ENCODE measurements at places on chromosomes 12 and 14. TPM values are rescaled to one million over a fixed set of nuclear protein-coding genes. Genes with fewer than 3 reads are reported as not detected.

DNA sequence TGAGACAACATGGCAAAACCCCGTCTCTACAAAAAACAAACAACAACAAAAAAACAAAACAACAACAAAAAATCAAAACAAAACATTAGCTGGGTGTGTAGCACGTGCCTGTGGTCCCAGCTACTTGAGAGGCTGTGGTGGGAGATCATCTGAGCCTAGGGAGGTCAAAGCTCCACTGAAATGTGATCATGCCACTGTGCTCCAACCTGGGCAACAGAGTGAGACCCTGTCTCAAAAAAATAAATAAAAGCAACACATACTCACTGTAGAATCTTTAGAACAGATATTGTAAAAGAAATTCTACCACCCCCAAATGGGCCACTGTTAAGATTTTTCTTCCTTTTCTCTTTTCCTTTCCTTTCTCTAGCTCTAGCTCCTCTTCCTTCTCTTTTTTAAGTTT, 26.3 kb downstream of the SLC38A1 start:
- peaks cover 6% of the 10 kb centered on the region for H3K36me3 ChIP-seq
- no peak for DNase-seq
- no peak overlapping the region for H3K27ac ChIP-seq
- H3K4me3 ChIP-seq = no peak overlapping the region
- H3K27me3 ChIP-seq = no peaks in the 10 kb centered on the region

The TPH2 gene
- total RNA-seq = not detected

DNA sequence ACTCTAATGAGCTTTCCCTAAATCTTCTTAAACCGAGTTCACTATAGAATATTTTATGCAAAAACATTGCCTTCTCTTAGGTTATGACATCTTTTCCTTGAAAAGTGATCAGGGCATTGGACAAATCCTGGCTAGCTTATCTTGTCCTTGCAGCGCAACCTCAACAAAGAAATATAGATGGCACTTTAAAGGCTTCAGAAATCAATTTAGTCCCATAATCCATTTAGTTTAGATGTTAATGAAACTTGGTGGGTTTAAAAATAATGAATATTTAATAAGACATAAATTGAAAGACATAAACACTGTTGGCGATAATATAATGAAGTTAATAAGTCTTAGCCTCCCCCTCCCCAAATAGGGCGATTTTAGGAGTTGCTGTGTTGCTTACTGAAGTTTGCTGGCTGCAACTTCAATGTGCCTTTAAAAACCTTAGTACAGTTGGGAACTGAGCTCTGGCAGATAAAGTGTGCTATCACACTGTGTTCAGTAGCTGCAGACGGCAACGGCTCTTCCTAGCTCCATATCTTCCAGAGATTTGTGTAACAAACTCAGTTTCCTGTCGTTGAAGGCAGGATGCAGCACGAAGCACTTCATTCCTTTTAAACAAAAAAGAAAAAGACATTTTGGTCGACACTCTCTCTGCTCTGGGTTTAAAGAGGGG, 19.5 kb downstream of the PLXNC1 start:
- H3K36me3 ChIP-seq = no peaks in the 10 kb centered on the region
- DNase-seq = no peak
- H3K4me1 ChIP-seq = no peaks in the 10 kb centered on the region

- H3K4me3 ChIP-seq = no peak overlapping the region
- DNase-seq = no peak
- peaks cover 27% of the 10 kb centered on the region for H3K36me3 ChIP-seq
- H3K27ac ChIP-seq = no peak overlapping the region
- no peaks in the 10 kb centered on the region for H3K4me1 ChIP-seq
These were observed 156.4 kb downstream of the ESR2 start for GRCh38 chr14:64137657-64138290.

- no peaks in the 10 kb centered on the region for H3K36me3 ChIP-seq
- H3K27ac ChIP-seq = no peak overlapping the region
- no peak for DNase-seq
- H3K4me3 ChIP-seq = no peak overlapping the region
- H3K4me1 ChIP-seq = no peaks in the 10 kb centered on the region
These were observed 12.2 kb upstream of the C14orf180 start for GRCh38 chr14:104567141-104567956.

DNA sequence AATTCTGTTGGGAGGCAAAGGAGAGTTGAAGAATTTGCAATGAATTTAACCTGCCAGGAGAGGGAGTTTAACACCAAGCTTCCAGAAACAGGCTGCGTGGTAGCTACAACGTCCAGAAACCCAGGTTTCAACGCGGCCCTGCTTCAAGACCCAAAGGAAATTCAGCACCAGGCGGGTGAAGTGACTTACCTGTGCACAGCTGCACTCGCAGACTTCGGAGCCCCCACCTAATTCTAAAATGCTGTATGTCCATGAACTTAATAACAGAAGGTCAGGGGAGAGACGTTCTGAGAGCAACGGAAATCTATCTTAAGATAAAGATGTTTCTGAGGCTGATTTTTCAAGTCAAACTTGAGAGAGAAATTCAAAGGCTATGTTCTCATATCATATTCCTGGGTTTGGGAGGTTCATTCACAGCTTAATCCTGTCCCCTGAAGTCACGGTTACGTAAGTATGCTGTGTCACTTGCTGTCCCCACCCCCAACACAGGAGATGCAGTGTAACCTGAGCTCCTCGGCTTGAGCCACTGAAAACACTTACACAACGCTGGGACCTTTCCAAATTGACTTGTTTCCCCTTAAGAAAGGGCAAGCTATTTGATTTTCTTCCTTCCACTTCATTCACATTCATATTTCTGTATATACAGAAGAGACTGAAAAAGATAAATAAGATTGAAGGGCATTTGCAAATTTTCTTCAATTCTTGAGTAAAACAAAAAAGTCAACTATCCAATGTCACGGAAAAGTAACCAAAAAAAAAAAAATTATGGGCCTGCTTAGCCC, 22.7 kb downstream of the CLIP1 start:
- peaks cover 16% of the 10 kb centered on the region for H3K36me3 ChIP-seq
- peak overlapping the region; percentile 96 for H3K27ac ChIP-seq
- H3K27me3 ChIP-seq = no peaks in the 10 kb centered on the region

DNA sequence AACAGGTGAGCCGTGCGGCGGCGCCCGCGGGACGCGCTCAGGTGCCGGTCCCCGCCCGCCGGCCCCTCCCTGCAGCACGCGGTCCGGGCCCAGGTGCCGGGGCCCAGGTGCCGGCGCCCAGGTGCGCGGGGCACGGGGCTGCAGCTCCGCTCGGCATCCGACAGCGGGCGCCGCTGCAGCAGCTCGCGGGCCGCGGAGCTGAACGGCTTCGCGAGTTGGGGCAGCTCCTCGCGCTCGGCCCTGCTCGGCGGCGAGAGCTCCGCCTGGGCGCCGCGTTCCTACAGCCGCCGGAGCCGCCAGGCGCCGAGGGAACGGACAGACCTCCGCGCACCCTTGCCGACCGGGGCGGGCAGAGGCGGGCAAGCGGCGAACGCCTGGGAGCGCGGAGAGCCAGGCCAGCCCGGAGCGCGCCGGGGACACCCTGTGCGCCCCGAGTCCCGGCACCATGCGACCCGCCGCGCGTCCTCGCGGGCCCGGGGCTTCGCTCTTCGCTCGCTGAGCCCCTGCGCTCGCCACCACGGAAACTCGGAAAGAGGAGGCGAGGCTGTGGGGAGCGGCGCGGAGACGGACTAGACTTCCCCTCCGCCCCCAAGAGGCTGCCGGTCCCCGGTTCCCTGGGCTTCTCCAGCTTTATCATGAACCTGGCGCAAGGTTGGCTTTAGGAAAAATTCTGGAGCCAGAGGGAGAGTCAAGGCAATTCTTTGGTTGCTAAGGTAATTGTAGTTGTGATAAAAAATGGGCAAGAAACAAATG, at the start of gene RGS6:
Gene RGS6 (plus strand): TSS at position 201 of the 753 bp plus-strand sequence.
- peaks cover 9% of the 10 kb centered on the region for H3K4me1 ChIP-seq
- no peak for DNase-seq
- no peaks in the 10 kb centered on the region for H3K36me3 ChIP-seq

DNA sequence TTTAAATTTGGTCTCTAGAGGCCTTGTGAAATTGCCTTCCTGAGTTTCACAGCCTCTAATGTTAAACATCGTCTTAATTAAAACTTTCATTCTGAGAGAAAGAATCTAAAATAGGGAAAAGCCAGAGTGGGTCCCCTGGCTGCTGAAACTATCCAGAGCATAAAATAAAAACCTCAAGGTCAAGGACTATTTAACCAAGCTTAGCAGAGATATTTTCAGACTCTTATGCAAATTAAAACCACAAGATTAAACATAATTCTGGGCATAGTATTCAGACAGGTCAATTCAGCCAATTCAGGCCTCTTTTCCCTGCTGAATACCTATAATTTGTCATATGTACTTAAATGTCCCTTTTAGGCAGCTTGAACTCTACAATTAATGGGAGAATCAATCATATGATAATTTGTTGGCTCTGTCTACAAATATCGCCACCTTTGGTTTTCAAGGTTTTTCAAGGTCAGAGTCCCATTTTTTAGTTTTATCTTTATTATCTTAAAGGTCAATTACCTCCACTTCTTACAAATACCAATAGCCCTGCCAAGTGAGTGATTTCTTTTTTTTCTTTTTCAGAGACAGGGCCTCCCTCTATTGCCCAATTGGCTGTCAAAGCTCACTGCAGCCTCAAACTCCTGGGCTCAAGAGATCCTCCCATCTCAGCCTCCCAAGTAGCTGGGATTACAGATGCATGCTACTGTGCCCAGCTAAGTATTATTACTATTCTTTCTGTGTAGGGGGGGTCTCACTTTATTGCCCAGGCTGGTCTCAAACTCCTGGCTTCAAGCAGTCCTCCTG, 257.1 kb downstream of the PHLDA1 start:
- H3K27me3 ChIP-seq = no peaks in the 10 kb centered on the region
- no peak for DNase-seq
- no peak overlapping the region for H3K4me3 ChIP-seq
- H3K36me3 ChIP-seq = no peaks in the 10 kb centered on the region
- H3K4me1 ChIP-seq = no peaks in the 10 kb centered on the region
- no peak overlapping the region for H3K27ac ChIP-seq

The C12orf54 gene
- total RNA-seq = not detected

DNA sequence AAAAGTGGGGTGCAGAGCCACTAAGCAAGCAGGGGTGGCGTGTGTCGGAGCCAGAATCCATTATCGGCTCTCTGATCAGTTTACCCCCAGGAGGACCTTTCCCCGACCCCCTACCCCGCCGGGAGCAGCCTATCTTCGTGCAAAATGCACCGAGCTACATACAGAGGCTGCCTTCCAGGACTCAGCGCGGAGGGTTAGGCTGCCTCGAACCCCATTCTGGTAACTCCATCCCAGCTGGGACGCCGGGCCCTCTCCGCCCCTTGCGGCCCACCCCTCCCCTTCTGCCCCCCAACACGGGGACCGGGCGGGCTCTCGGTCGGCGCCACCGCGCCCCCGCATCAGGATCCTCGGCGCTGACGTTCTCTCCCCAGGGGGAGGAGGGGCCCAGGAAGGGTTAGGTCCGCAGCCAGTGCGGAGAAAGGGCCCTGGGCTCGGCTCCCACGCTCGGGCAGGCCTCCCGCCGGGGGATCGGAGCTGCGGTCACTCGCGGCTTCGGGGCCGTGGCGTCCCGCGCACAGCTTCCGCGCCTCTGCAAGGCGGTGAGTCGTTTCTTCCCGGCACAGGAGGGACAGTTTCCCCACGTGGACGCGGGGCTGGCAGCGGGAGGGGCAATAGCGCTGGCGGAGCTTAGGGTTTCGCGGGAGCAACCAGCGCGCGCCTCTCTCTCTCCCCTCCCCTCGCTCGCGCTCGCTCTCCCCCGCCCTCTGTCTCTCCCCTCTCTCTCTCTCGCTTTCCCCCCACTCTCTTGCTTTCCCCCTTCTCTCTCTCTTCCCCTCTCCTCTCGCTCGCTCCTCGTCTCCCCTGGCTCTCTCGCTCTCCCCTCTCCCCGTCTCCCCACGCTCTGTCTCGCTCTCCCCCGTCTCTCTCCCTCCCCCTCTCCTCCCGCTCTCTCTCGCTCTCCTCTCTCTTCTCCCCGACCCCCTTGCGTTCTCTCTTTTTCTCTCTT, 12.5 kb upstream of the MAP3K9 start:
- peaks cover 10% of the 10 kb centered on the region for H3K4me1 ChIP-seq
- H3K27me3 ChIP-seq = peaks cover 14% of the 10 kb centered on the region
- H3K27ac ChIP-seq = no peak overlapping the region
- peak overlapping the region; percentile 47 for H3K4me3 ChIP-seq
- DNase-seq = no peak
- H3K36me3 ChIP-seq = no peaks in the 10 kb centered on the region

GRCh38 chr14:55589171-55589570, 9.2 kb downstream of the KTN1 start:
- H3K27me3 ChIP-seq = no peaks in the 10 kb centered on the region
- H3K27ac ChIP-seq = no peak overlapping the region
- H3K4me3 ChIP-seq = no peak overlapping the region
- peaks cover 12% of the 10 kb centered on the region for H3K36me3 ChIP-seq
- peaks cover 65% of the 10 kb centered on the region for H3K4me1 ChIP-seq
- no peak for DNase-seq

DNA sequence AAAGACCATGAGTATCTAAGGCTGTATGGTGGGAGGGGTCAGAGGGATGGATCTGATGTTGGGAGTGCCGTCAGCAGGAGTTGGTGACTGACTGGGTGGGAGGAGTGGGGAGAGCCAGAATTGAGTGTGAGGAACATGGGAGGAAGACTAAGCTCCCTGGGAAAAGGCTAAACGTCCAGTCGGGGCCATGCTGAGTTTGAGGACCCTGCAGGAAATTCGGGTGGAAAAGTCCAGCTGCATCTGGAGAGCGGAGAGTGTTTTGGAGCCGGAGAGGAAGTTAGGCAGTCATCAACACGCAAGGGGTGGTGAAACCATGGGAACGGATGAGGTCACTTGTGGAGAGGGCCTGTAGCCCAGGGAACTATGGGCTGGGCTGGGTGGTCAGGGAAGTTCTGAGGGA, 60.9 kb downstream of the ELK3 start:
- H3K27ac ChIP-seq = no peak overlapping the region
- DNase-seq = no peak
- peaks cover 13% of the 10 kb centered on the region for H3K4me1 ChIP-seq
- peaks cover 65% of the 10 kb centered on the region for H3K36me3 ChIP-seq
- no peaks in the 10 kb centered on the region for H3K27me3 ChIP-seq

The TMPRSS12 gene
- not detected for total RNA-seq

The COX8C gene
- not detected for total RNA-seq

The CLEC12A gene
- total RNA-seq = not detected

The PIANP gene
- not detected for total RNA-seq

DNA sequence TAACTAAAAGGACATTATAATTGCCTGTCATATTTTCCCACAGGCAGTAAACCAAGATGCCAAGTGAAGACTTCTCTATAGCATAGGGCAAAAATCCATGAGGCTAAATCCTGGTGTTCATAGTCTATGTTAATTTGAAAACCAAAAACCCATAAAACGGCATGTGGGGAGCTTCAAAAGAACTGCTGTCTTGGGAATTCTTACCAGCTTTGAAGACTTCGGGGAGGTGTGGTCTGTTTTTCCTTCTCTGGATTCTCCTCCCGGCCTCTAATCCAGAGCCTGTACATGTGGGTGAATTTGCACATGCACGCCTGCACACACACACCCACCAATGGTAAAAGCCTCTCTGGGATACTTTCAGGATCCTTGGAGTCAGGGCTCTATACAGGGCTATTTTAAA, 61.9 kb upstream of the IFNG-AS1 start:
- no peak overlapping the region for H3K4me3 ChIP-seq
- no peak overlapping the region for H3K27ac ChIP-seq
- no peaks in the 10 kb centered on the region for H3K27me3 ChIP-seq
- no peak for DNase-seq
- H3K36me3 ChIP-seq = no peaks in the 10 kb centered on the region

The DDN gene
- total RNA-seq = not detected

- H3K4me1 ChIP-seq = peaks cover 12% of the 10 kb centered on the region
- no peak for DNase-seq
- H3K27ac ChIP-seq = no peak overlapping the region
- H3K36me3 ChIP-seq = no peaks in the 10 kb centered on the region
These were observed 1116.5 kb upstream of the TMEM132C start for GRCh38 chr12:127150479-127150878.

Data from SJSA1 (cell line).